Activated effector memory CD4-positive, alpha-beta T cell treated with anti-CD3 and anti-CD28 coated beads, Interleukin-2, amount 50 U/mL, for 16 hours (primary cell): ENCODE measurements at places on chromosomes 4 and X.

DNA sequence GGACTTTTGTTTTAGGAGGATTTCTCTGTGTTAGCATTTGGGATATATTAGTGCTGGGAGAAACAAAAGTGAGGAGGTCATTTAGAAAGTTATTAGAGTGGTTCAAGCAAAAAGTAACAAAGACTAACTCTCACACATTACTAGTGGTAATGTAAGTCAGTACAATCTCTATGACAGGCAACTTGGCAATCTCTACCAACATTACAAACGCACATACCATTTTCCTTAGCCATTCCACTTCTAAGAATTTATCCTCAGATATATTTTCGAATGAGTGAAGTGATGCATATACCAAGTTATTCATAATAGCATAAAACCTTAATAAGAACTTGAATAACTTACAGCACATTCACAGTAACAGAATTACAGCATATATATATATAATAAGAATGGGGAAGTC, 146.2 kb downstream of the PRSS12 start:
- no peak for DNase-seq

GRCh38 chr4:152321398-152321797, 214.5 kb downstream of the FBXW7 start:
- DNase-seq = no peak

DNA sequence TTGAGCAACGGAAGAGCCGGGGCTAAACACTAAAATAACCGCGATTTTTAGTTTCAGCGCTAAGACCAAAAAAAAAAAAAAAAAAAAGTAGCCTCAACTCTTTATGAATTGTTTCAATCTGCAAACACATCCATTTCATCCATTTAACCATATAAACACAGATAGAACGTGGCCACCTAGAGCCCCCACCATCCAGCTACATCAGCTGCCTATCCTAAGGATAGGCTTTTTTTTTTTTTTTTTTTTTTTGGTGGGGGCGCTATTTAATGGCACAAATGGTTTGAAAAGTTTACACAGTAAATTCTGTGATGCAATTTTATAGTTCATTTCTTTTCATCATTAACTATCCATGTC, 492 bp upstream of the HDAC8 start:
- no peak for DNase-seq

DNA sequence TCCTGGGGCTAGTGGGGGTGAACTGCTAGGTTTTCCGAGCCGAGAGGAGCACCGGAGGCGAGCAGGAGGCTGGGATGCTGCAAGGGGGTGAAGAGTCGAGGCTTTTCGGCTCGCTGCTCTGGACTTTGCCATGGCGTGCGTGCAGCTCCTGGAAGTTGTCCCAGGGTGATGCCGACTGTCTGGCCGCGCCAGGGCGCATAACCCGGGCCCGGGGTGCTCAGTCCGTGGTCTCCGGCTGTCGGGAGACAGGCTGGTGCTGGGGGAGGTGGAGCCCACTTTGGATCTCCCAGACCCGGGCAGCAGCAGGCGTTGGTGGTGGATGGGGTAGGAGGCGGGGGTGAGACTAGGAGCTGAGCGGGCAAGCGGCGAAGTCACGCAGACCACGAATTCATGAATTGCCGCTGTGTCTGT, 793 bp downstream of the GRIA3 start:
- DNase-seq = no peak

DNA sequence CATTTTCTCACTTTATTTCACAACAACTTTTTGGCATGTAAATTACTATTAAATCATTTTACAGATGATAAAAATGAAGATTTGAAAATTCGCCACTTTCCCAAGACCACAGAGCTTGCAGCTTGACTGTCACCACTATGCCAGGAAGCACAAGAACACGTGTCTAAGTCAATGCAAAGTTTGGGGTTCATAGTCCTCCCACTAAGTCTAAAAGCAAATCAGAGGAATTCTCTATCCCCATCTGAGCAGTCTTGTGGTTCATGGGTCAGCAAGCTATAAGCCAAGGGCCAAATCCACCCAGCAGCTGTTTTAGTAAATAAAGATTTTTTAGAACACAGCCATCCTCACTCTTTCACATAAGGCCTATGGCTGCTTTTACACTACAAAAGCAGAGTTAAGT, 833.3 kb upstream of the INTU start:
- no peak for DNase-seq

GRCh38 chr4:27685947-27686346, 825.3 kb downstream of the STIM2 start:
- DNase-seq = no peak

- no peak for DNase-seq
Observed at GRCh38 chr4:169601016-169601771, 11.2 kb downstream of the NEK1 start.

- DNase-seq = no peak
Observed at GRCh38 chr4:141768954-141769353, 132.6 kb downstream of the IL15 start.

- no peak for DNase-seq
Observed at GRCh38 chr4:85430697-85431096, 44.3 kb upstream of the ARHGAP24 start.

GRCh38 chr4:42282081-42282901, 115.0 kb upstream of the SHISA3 start:
- no peak for DNase-seq

GRCh38 chr4:81634766-81635549, 163.3 kb upstream of the RASGEF1B start:
- DNase-seq = no peak

DNA sequence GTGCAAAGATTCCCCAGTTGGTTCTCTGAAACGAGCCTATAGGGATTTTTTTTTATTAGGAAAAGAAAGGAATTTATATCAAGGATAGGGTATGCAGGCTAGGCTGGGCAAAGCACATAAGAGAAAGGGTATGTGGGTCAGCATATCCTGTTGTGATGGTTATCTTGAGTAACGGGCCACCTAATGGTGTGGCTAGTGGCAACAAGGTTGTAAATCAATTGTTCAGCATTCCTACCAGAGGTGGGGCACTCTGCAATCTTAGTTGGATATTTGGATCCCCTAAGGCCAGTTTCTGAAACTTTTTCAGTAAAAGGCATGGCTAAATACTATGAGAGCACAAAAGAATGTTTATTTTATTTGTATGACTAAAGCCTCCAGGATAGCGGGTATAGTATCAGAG, 42.7 kb downstream of the DCAF12L1 start:
- DNase-seq = no peak

DNA sequence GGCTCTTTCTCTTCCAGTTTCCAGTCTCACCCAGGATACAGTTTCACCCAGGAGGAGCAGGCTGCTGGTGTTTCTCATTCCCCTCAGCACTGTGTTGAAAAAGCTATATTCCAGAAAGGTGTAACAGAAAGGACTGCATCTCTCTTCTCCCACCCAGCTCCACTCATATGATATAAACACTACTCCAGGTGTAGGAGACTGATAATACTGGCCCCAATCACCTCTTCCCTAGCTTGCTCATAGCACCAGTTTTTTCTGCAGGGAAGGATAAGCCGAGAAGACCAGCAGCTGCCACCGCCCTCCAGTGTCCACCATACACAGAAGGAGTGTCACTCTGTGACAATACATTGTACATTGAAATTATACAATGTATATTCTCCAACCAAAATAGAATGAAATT, 105.5 kb upstream of the STK26 start:
- no peak for DNase-seq

GRCh38 chrX:107676559-107677378, 48.5 kb downstream of the PRPS1 start:
- DNase-seq = peak; percentile 85

- DNase-seq = no peak
Observed at GRCh38 chrX:148629434-148629833, 129.0 kb downstream of the AFF2 start.

- DNase-seq = no peak
Observed at GRCh38 chr4:126267689-126268088, 952.9 kb downstream of the FAT4 start.

DNA sequence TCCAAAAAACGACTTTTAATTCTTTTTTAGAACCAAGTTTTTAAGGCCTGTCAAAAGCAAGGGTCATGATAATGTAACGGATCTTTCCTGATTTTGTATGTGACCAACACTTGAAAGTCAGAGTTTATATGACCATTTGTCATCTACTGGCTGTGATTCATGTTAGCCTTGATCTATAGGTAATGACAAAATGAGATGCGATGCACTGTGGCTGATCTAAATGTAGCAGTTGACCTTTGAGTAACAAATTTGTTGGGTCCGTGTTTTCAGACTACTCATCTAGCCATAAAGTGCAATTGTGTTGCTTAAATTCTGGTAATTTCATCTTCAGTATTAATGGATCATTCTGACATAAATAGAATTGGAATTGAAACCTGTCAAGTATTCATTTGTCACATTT, 202.5 kb downstream of the PCDH7 start:
- DNase-seq = no peak

GRCh38 chr4:97394653-97395052, 748.6 kb downstream of the STPG2 start:
- no peak for DNase-seq

DNA sequence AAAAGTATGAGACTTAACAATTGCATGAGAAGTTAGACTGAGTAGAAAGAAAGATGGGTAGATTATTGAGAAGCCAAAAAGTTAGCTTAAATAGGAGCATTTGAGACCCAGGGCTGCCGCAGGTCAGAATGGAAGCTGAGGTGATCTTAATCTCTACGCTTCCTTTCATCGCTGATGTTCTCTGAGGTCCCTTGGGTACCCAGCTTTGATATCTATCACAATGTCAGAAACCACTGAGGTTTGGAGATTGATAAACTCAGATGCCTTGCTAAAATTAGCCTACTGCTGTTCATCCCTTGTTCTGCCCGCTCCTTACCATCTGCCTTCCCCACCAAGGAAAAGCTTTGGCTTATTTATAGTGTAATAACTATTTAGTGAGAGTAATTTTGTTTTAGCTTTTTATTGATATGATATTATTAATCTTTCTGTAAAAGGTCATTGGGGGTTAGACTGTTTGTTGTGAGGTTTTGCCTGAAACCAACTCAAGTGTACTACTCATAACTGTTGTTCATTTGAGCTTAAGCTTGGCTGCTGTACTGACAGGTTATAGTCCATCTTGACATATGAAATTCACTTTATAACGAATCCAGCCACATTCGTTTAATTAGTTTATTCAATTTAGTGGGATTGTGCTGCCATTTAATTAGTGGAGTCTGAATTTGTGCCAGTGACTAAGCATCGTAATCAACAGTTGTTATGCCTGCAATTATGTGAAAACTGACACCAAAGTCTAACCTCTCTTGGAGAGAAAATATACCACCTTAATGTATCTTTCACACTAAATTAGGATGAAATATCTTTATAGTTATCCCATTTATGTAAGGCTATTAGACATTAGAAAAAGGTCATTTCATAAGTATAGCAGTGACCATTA, 15.1 kb downstream of the MCUB start:
- peak; percentile 63 for DNase-seq

GRCh38 chrX:11309220-11309619, 16.0 kb downstream of the AMELX start:
- no peak for DNase-seq

GRCh38 chrX:47587906-47588735, 5.9 kb downstream of the TIMP1 start:
- no peak for DNase-seq

- no peak for DNase-seq
Observed at GRCh38 chr4:185096032-185096653, 46.9 kb upstream of the SLC25A4 start.

DNA sequence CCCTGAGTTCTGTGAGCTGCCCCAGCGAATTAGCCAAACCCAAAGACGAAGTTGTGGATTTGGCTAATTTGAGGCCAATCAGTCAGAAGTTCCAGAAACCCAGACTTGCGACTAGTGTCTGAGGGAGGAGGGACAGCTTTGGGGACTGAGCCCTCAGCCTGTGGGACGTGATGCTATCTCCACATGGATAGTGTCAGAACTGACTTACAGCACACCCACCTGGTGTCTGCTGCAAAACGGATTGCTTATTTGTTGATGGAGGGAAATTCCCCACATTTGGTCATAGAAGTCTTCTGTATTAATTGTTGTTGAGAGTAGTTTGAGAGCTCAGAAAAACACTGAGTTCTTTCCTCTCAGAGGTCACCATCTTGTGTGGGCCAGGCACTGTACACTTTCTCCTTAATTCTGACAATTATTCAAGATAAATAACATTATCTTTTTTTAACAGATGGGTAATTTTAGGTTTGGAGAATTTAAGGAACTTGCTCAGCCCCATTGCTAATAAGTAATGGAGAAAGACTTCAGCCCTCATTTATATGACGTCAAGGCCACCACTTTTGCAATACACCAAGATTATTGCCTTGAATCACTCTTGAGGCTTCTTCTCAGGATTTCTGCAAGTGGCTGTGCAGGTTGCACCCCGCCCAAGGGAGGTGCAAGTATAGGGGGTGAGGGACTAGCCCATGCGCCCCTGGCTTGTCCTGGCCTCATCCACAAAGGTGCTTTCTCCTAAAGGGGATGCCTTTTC, 16.7 kb downstream of the CLRN2 start:
- DNase-seq = no peak

GRCh38 chr4:20641976-20642375, 58.3 kb upstream of the PACRGL start:
- no peak for DNase-seq

GRCh38 chr4:172683021-172683420, 485.6 kb upstream of the GALNT7 start:
- no peak for DNase-seq

- DNase-seq = no peak
Observed at GRCh38 chr4:138327338-138327737, 85.2 kb upstream of the SLC7A11 start.

- DNase-seq = no peak
Observed at GRCh38 chr4:47271291-47271690, 192.2 kb downstream of the COMMD8 start.

GRCh38 chr4:12203945-12204344, 775.3 kb upstream of the HS3ST1 start:
- DNase-seq = no peak

GRCh38 chr4:111631215-111631999, 513.8 kb upstream of the FAM241A start:
- DNase-seq = no peak

- DNase-seq = no peak
Observed at GRCh38 chrX:45011131-45011530, 138.1 kb downstream of the KDM6A start.

- no peak for DNase-seq
Observed at GRCh38 chr4:42541647-42542046, 115.3 kb downstream of the ATP8A1 start.

GRCh38 chr4:113476800-113477199, 284.7 kb downstream of the CAMK2D start:
- DNase-seq = peak; percentile 71

DNA sequence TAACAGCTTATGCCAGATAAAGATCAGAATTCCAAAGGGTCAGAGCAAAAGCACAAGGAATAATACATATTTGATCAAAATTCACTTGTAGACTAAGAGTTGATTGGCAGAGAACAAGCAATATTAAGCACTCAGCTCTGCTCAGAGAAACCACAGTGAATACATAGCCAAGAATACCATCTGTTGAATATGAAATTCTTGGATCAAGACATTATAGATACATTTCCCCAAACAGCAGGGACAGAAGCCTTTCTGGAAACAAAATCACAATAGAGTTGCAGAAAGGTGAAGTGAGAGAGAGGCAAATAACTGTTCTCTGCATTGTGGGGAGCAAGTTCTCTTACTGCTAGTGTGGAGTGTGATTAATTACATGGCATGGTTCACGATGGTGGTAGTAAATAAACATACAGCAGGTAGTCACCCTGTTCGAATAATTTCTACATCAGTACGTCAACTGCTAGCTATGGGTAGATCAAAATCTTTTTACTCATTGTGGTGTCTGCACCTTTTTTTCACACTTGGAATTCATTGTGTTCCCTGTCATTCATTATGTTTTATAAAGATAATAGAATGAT, 366.7 kb downstream of the PCDH7 start:
- DNase-seq = no peak

GRCh38 chr4:162847945-162848549, 318.6 kb downstream of the NAF1 start:
- no peak for DNase-seq
